Stimulated activated CD8-positive, alpha-beta memory T cell treated with anti-CD3 and anti-CD28 coated beads, Interleukin-12 subunit alpha, Interleukin-12 subunit beta, amount 100 ng/mL, for 1 hour (primary cell): ENCODE measurements at places on chromosomes 13 and 19.

GRCh38 chr13:65540175-65540574 is 1690.0 kb downstream of the PCDH9 start:
- no peak for DNase-seq

DNA sequence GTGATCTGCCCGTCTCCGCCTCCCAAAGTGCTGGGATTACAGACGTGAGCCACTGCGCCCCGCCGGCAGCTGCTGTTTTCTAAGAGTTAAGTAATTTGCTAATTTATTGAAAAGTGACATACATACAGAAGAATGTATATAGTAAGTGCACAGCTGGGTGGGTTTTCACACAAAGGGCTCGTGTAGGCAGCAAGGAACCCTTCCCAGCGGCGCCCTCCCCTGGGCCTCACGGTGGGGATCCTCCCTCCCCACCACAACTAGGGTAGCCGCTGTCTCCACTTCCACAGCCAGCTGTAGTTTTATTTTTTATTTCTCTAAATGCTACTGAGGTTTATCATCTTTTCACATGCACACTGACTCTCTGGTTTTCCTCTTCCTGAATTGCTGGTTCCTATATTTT is 64.9 kb downstream of the CRYL1 start:
- DNase-seq = no peak

DNA sequence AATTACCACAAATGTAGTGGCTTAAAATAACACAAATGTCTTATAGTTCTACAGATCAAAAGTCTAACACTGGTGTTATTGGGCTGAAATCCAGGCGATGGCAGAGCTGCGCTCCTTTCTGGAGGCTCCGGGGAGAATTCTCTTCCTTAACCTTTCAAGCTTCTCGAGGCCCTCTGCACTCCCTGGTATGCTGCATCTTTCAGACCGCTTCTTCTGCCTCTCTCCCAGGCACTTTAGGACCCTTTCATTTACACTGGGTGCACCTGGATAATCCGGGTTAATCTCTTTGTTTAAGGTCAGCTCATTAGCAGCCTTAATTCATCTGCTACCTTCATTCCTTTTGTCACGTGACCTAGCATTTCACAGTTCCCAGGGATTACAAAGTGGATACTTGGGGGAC is 211.3 kb upstream of the RFC3 start:
- no peak for DNase-seq

GRCh38 chr13:48488995-48489394 is 43.9 kb downstream of the RCBTB2 start:
- no peak for DNase-seq

GRCh38 chr13:102191951-102192502 is 209.8 kb downstream of the FGF14 start:
- no peak for DNase-seq

GRCh38 chr19:13342672-13343071 is 163.6 kb downstream of the CACNA1A start:
- DNase-seq = no peak

DNA sequence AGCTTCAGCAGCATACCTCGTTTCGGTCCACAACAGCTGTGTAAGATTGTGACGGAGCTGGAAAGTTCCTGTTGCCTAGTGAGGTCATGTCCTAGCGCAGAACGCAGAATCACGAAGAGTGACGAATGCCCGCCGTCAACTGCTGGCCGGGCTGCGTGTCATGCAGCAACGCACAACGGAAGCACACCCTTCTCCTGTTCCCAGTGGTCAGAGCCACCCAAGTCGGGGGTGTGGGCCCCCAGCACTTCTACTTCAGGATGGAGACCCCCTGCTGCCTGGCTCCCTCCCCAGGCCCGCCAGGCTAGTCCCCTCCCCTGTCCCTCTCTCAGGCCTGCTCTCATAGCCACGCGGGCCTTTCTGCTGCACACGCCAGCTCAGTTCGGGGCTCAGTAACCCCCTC is 25.9 kb downstream of the C2CD4C start:
- DNase-seq = no peak

DNA sequence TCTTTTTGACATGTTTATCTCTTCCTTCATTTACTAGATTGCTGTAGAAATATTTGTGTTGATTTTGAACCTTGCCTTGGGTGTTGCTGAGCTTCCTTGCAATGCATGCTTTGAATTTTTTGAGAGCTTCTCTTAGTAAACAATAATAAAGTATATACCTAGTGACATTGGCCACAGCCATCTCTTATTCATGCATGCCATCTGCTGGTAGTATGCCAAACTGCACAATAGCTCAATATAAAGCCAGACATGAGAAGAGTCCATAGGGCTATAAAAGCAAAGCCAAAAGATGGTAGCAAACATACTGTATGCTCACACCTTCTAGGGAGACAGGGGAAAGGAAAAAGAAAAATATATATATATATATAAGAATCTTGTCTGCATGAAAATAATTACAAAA is 18.9 kb upstream of the ZSCAN5A start:
- DNase-seq = peak; percentile 9

GRCh38 chr13:49097374-49097773 is 121.7 kb downstream of the FNDC3A start:
- DNase-seq = no peak

GRCh38 chr13:48506092-48506701 is 26.7 kb downstream of the RCBTB2 start:
- DNase-seq = no peak

- DNase-seq = no peak
Observed at GRCh38 chr13:37657134-37657533, 58.6 kb upstream of the POSTN start.

DNA sequence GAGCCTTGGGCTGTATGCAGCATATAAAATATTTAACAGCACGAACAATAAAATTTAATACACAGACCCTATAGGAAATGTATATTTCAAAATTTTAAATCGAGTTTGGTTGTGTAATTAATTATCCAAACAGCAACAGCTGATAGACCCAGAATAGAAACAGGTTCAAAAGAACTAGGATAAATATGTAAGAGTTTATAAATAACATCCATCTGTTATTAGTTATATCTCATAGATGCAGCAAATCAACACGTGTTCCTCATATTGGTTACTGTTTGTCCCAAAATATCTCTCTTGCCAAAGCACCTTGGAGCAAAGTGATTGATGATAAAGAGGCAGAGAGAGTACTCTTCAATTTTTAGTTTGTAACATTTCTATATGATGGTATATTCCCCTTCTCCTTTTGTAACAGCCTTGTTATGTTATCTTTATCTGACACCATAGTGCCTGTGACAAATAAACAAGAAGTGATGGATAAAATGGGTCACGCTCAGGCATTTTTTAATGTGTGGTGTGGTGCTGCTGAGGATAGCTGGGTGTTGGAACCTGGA is 260.6 kb upstream of the NBEA start:
- no peak for DNase-seq

DNA sequence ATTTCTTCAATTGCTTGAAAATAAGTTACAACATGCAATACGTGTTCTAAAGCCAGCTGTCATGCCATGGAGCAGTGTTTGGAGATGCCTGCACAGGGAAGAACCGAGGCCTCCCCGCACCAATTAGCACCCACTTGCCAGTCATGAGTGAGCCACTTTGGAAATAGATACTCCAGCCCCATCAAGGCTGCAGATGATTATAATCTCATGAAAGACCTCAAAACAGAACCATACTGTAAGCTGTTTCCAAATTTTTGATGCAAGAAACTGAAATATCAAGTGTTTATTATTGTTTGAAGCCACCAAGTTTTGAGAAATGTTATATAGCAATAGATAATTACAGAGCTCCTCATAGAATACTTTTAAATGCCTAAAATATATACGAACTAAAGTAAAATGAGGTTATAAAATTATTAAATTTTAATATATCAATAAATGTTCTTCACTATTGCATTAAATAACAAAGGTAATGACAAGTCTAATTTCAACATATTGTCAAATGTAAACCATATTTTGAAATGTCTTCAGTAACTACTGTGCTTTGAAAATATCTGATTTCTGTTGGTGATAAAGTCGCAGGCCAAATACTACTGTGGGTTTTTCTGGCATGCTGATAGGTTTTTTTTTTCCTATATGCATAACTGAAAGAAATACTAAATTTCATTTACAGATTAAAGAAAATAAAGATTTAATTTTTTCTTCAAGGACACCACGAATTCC is 43.0 kb downstream of the DIAPH3 start:
- DNase-seq = no peak

DNA sequence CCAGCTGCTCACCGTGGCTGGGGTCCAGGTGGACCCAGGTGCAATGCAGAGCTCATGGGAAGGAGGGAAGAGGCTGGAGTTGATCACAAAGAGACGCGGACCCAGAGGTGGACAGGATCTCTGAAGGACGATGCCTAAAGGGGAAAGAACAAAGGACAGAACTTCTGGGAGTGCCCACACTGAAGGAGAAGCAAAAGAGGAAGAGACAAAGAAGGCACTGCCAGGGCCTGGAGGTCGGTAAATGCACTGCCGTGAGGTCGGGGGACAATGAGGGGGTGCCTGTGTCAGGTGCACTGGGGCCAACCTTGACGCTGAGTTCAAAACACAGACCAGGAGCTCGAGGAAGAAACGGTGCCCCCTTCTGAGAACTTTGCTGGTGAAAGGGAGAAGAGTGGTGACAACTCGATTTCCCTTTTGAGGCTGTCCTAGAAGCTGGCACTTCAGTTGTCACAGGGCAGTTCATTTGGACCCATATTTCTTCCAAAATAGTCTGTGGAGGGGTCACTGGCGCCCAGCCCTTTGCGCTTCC is 55.6 kb downstream of the GJA3 start:
- DNase-seq = no peak

- no peak for DNase-seq
Observed at GRCh38 chr13:85170372-85170771, 628.8 kb downstream of the SLITRK6 start.

DNA sequence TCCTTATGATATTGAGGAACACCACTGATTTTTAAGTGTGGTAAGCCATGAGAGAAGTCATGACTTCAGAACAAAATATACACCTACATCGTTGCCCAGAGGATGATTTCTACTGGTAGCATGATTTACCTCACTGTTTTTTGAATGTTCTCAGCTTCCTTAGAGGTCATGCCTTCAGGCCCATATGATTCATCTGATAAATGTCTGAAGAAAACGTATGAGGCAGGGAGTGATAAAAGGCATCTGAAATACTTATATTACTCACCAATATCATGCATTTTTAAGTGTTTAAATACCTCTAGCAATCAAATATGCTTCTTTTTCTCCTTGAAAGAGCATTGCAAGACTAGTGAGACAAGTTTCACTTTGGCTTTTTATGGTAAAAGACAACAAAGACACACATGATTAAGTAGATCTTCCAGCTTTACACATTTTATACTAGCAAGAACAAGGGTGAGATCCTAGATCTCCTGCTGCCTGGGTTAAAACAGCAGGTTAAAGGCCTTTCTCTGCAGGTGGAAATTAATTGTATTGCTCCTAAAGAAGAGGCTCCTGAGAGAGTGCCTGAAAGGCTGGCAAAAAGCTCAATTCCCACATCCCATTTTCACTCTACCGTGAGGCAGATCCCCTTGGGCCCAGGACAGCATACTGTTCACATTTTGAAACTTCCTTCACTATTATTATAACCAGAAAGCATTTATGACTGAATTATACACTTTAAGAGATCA is 432.4 kb downstream of the SLITRK1 start:
- no peak for DNase-seq

DNA sequence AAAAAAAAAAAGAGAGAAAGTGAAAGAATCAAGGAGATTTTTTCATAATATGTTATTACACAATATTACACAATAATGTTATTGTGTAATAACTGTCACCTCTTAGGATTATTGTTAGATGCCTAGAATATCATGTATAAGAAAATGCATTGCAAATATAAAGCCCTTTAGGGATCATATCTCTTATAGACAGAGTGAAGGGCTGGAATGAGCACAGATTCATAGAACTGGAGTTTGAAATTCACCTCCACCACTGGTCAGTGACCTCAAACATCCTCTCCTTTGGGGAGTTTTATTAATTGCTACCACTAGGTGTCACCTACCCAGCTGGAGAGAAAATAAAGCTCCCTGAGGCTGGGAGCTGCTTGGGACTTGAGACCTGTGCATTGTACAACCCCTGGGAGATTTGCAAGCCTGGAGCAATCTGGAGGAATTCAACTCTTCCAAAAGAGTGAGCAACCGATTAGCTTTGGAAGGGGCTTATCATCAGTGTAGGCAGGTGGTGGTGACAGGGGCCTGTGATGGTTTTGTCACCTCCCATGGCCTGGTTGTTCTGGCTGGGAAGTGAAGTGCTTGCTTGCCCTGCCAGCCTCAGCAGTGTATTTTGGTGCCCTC is 30.3 kb upstream of the FRY start:
- DNase-seq = no peak

- DNase-seq = no peak
Observed at GRCh38 chr19:40466985-40467734, at the start of gene SPTBN4. TSS of gene SPTBN4 (plus strand) at chr19:40467001. CDS start at chr19:40472622, 5,621 bp downstream.

GRCh38 chr13:59776924-59777690 is 386.6 kb downstream of the DIAPH3 start:
- no peak for DNase-seq

DNA sequence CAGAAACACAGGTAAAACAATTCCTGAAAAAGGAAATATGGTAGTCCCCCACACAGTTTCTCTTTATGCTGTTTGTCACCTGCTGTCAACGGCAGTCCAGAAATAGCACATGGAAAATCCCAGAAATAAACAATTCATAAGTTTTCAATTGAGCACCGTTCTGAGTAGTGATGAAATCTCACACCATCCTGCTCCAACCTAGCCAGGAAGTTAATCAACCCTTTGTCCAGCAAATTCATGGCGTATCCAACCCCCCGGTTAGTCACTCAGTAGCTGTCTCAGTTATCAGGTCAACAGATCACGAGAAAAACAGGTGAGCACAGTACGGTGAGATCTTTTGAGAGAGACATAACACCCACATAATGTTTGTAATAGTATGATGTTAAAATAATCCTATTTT is 74.2 kb downstream of the TUBGCP3 start:
- no peak for DNase-seq

DNA sequence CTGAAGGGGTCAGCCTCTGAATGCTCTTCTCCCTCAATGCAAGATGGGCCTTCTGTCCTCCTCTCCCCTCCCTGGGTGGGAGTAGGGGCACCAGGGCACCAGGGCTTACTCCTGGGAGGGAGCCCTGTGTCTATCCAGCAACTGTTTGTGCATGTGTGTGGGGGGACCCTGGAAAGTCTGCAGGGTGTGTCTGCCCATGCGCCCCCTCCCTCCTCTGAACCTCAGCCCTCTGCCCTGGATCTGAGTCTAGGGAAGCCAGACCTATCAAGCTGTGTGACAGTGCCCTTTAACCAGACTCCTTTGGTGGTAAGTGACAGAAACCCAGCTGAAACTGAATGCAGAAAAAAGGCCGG is 213.3 kb upstream of the ZNF536 start:
- DNase-seq = no peak

- DNase-seq = no peak
Observed at GRCh38 chr13:48838193-48838973, 137.3 kb upstream of the FNDC3A start.
